ENCODE measurements at places on chromosomes 16 and 17. TPM values are rescaled to one million over a fixed set of nuclear protein-coding genes. Genes with fewer than 3 reads are reported as not detected.

GRCh38 chr17:82053556-82054263 lies 2.0 kb downstream of the GPS1 start:
- no peak for DNase-seq

GRCh38 chr17:58965221-58965620 lies 141.5 kb downstream of the TRIM37 start:
- DNase-seq: no peak

DNA sequence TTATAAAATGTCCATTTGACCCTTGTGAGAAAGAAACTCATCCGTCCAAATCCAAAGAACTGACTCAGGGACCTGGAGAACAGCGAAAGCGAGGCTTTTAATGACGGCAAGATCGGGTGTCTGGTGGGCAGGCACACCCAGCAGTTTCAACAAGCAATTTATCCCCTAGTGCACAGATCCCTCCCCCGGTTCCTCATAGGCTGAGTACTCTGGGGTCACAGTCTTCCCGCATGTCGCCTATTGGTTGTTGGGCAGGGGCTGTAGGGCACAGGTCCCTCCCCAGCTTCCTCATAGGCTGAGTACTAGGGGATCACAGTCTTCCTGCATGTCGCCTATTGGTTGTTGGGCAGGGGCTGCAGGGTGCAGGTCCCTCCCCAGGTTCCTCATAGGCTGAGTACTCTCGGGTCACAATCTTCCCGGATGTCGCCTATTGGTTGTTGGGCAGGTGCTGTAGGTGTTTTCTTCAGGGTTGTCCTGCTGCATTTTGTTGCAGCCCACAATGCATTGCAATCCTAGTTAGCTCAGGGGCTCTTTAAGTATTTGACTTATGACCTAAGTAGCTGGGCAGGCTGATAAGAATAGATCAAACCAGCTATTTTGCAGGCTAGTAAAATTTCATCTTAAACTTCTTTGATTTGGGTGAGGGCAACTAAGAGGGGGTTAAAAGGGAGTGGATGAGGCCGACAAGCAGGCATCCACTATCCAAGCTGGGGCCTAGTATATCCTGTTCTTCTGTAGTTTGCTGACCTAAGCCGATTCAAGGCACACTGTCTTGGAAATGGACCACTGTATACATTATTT lies 3.6 kb upstream of the UTS2R start:
- no peak for DNase-seq

DNA sequence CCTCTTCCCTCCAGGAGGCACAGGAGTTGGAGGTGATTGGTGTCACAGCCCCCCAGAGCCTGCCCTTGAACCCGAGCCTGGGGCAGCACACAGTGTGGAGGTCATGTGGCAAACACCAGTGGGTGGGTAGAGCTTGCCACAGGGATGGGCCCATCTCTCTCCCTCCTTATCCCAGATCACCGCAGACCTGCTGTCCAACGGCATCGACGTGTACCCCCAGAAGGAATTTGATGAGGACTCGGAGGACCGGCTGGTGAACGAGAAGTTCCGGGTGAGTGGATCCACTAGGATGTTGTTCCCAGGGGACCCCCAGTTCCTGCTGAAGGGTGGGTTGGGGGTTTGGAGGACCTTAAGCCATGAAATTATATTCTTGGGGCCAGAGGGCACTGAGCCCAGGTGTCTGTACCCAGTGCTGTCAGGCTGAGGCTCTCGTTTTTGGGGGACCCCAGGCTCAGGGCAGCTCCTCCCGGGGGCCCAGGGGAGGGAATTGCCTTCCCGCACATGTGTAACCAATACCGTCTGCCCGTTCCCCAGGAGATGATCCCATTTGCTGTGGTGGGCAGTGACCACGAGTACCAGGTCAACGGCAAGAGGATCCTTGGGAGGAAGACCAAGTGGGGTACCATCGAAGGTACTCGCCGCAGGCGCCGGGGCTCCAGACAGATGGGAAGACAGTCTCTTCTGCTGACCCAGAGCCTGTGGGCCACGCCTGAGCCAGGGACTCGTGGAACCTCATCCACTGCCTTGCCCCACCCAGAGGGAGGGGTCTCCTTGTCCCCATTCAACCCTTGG lies 351.9 kb downstream of the SEC14L1 start:
- DNase-seq: no peak

GRCh38 chr17:74145756-74146155 lies 57.7 kb upstream of the RPL38 start:
- no peak for DNase-seq

Gene PRSS27
- 0.30 TPM for total RNA-seq

GRCh38 chr16:79158337-79158736 lies 442.2 kb downstream of the MAF start:
- DNase-seq: no peak

Gene CCR7
- total RNA-seq: not detected

- no peak for DNase-seq
Measured at GRCh38 chr17:7572338-7572587, 7.2 kb upstream of the CD68 start.

- no peak for DNase-seq
Measured at GRCh38 chr17:37824534-37825485, 80.0 kb upstream of the HNF1B start.

- no peak for DNase-seq
Measured at GRCh38 chr16:1749152-1750117, 21.9 kb downstream of the NME3 start.

Gene KRTAP4-7
- not detected for total RNA-seq

- no peak for DNase-seq
Measured at GRCh38 chr16:3282103-3282729, 1.1 kb upstream of the ZNF263 start.

- no peak for DNase-seq
Measured at GRCh38 chr16:61937646-61938045, 98.6 kb downstream of the CDH8 start.

Gene C17orf50
- total RNA-seq: not detected

DNA sequence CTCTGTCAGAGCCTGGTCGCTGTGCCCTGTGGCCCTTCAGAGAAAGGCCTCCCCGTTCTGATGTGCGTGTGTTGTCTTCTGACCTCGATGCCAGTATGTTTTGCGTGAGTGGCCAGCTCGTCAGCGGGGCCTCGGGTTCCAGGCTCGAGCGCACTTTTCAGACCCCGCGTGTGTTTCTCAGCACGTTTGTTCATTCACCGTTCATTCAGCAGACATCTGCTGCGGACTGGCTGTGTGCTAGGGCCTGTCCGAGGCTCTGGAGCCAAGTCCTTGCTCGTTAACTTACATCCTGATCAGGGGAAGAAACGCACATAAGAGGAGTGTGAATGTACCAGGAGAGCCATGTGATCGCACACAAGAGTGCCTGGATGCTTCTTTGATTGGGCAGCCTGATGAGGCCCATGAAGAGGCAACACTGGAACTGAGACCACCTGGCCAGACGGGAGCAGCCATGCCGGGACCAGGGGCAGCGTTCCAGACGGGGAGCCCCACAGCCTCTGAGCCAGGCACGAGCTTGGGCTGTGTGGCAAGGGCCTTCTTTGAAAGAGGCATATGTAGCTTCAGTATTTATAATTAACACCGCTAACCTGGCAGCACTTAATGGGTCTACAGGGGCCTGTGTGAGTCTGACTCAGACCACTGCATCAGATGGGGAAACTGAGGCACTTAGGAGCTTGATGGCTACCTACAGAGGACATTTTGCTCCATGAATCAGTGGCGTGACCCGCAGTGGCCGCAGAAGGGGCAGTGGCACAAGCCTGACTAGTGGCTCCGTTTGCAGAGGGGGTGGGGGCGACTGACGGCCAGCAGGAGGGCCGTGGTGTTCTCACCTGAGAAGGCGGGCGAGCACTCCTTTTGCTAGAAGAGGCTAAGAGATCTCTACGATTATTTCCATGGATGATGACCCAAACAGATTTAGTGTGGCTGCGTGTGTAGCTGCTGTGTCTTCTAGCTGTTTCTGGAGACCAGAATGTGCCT lies 187.9 kb upstream of the CHMP6 start:
- DNase-seq: no peak

GRCh38 chr16:75486014-75486675 lies 9.1 kb downstream of the CHST6 start:
- no peak for DNase-seq

Gene TNFRSF17
- total RNA-seq: not detected

- DNase-seq: no peak
Measured at GRCh38 chr16:50261707-50262235, 4.6 kb upstream of the ADCY7 start.

GRCh38 chr17:51761105-51761504 lies 397.4 kb downstream of the CA10 start:
- no peak for DNase-seq

DNA sequence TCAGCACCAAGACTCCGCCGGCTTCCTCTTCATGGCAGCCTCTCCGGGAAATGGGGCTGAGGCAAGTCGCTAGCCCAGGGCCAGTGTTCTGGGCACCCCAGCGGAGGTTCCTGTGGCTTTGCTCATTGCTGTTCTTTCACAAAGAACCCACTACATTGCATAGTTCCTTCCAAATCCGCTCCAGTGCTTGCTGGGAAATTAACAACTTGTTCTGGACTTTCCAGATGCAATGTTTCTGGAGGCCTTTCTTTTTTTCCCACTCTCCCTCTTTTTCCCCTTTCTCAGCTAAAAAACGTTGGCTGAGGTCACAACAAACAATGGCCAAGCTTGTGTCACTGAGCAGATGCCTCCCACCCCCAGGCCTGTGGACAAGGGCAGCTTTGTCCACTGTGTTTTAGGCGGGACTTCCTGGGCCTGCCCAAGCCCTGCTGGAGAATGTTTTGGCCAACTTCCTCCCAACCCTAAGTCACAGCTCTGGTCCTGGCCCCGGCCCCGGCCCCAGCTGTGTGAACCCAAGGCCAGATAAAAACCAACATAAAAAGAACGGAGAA lies 131.5 kb upstream of the RCVRN start:
- peak; percentile 92 for DNase-seq

Gene GINS2
- total RNA-seq: 0.81 TPM

Gene HS3ST4
- not detected for total RNA-seq

Gene NOG
- 0.65 TPM for total RNA-seq

Gene KRT38
- not detected for total RNA-seq

Gene SLC52A1
- not detected for total RNA-seq

GRCh38 chr17:60039114-60039846 lies 39.4 kb downstream of the HEATR6 start:
- DNase-seq: no peak

DNA sequence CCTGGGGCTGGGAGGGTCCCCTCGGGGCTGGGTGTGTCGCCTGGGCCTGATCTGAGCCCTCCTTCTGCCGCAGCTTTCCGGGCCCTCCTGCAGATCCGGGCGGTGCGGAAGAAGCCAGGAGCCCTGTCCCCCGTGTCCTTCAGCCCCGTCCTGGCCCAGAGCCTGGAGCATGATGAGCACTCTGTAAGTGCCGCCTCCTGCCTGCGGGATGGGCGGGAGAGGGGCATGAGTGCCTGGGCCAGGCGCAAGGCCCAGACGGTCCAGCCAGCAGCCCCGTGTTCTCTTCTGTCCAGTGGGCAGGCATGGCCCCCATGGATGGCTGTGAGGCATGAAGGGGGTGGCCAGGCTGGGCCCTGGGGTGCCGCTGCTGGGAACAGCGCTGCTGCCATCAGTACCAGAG lies 16.0 kb upstream of the NUDT16L1 start:
- DNase-seq: peak; percentile 86

GRCh38 chr16:46774743-46775177 lies 26.6 kb upstream of the MYLK3 start:
- no peak for DNase-seq

GRCh38 chr17:78879635-78880186 lies 23.3 kb downstream of the CEP295NL start:
- DNase-seq: peak; percentile 84

DNA sequence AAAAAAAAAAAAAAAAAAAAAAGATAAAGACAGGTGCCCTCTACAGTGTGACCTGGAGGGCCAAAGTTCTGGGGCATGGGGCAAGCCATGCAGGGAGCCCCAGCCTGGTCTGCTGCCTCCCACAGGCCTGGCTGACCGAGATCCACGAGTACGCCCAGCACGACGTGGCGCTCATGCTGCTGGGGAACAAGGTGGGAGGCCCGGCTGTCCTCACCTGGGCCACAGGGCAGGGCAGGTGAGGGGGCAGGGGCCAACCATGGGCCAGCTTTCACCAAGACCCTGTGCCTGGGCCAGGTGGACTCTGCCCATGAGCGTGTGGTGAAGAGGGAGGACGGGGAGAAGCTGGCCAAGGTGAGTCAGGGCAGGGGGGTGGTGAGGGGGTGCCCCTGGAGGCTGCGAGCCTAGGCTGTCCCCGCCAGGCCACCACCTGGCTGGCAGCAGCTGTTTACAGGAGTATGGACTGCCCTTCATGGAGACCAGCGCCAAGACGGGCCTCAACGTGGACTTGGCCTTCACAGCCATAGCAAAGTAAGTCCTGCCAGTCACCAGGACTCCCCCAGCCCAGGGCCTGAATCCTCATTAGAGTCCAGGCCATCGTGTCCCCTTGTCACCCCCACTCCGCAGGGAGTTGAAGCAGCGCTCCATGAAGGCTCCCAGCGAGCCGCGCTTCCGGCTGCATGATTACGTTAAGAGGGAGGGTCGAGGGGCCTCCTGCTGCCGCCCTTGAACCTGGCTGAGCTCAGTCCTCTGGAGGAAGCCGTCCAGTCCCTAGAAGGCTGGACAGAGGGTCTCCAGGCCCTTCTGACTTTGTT lies 2.7 kb upstream of the TRAF7 start:
- DNase-seq: no peak

DNA sequence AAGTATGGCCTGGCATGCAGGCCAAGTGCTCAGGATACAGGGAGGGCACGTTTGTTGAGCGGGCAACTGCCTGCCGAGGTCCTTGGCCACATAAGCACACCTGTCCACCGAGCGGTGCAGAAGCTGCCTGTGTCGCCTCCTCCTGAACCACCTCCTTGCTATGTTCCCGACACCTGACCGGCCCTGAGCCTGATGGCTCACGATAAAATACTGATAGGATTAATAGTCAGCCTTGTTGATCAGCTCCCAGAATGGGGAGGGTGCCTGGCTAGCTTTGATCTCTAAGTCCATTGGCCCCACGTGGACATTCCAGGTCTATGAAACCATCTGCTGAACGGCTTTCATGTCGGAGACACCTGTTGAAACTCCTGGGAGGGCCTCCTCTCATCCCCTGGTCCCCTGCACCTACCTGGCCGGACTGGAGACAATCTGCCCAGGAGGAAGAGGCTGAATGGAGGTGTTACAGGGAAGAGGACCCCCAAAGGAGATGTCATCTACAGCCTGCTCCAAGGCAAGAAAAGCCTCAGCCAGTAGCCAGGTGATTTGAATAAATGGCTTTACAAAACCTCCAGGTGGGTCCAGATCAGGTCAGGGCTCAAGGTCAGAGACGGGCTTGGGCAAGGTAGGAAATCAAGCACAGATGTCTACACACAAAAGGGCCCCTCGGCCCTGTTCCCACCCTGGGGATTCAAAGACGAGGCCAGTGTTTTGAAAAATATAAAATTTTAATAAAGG lies 33.4 kb downstream of the AXIN2 start:
- DNase-seq: no peak

GRCh38 chr17:79944251-79944812 lies 91.3 kb downstream of the TBC1D16 start:
- DNase-seq: peak; percentile 33

- DNase-seq: no peak
Measured at GRCh38 chr17:33012522-33013033, 20.9 kb downstream of the SPACA3 start.

Gene TBX21
- total RNA-seq: 0.32 TPM

DNA sequence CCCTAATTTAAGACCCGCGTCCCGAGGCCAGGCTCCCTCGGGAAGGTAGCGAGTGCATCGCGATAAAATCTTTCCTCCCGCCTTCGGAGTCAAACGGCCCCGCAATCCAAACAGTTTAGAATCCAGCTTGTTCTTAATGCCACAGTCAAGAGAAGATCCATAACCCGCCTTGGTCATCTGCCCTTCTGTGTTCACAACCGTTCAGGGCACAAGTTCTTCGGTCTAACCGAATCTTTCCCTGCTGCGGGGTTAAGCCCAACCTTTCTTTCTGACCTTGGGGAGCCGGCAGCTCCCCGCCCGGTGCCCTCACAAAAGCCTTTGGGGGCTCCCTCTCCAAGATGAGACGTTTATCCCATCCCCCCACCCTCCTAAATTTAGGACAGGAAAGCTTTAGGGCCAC lies 30.3 kb downstream of the CPSF4L start:
- DNase-seq: no peak
